NCI-H2171 (cell line): ENCODE measurements at places on chromosomes 6 and 20.

GRCh38 chr6:129440691-129441090, 269.3 kb downstream of the ARHGAP18 start:
- DNase-seq = no peak

- DNase-seq = no peak
Observed at GRCh38 chr6:167127785-167128531, 5.1 kb downstream of the CCR6 start.

DNA sequence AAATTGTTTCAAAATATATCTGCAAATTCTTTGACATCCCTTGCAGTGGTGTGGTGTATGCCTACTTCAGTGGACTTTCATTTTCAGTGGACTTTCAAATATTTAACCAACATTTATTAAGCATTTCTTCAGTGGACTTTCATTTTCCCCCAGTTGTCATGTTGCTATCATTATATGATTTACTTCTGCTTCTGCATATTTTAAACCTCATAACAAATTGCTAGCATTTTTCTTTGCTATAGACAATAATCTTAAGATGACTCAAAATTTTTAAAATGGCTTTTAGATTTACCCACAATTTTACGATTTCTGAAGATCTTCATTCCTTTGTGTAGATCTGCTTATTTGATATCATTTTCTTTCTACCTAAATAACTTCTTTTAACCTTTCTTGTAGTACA, 592.7 kb upstream of the SLC35B3 start:
- DNase-seq = no peak

DNA sequence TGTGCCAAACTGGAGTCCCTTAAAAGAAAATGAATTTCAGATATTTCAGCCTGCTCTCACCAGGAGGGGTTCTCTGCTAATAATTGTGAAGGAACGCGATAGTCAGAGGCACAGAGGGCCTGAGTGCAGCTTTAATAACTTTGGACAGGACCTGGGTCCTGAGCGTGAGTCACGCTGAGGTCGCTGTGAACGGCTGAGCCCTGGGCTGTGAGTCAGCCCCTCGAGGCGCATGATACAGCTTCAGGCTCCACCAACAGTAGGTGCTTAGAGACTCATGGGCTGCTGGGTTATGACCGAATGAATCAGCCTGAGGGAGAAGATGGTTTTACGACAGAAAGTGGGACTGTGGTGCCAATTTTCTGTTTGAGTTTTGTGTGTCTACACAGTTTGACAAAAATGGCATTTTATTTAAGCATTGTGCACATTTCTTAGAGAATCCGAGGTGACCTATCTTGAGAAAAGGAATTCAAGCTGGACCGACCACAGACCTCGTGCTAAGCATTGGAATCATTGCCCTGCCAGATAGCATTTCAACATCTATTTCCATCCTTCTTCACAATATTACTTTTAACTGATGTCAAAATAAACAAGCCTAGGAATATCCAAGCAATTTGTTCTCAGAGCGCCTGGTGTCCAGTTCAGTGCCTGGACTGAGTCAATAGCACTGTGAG, 183.0 kb downstream of the THBS2 start:
- no peak for DNase-seq

GRCh38 chr20:1934156-1934555, 38.9 kb downstream of the SIRPA start:
- DNase-seq = no peak

DNA sequence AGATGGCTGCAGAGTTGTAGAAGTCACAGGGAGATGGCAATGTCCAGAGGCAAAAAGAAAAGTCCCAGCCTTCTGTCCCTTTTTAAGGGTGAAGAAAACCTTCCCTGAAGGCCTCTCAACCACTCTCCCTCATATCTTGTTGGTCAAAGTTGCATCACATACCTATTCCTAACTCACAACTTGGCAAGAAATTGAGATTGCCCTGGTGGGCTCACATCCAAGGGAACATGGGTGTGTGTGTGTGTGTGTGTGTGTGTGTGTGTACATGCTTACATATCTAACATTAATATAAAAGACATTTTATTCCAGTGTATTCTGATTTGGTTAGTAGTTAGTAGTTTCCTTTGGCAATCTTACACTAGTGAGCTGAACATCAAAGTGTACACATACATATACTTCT, 144.3 kb upstream of the SALL4 start:
- DNase-seq = no peak

DNA sequence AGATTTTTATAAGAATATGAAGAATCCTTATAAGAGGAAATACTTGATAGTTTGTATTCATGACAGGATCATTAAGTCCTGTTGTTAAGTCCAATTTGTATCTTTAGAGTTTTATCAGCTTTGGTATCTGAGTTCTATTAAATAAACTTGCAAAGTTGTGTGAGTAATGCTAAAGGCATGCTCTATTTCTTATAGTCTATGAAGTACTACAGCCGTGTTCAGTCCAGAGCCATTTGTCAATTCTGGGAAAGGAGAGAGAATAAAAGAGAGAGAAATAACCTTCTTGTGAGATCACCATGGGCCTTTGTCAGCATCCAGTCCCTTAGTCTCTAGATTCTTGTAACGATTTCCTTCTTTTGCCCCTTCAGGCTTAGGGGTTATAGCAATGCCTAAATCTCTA, 181.2 kb upstream of the POU3F2 start:
- DNase-seq = no peak

GRCh38 chr6:78995946-78996345, 82.1 kb downstream of the PHIP start:
- DNase-seq = no peak

DNA sequence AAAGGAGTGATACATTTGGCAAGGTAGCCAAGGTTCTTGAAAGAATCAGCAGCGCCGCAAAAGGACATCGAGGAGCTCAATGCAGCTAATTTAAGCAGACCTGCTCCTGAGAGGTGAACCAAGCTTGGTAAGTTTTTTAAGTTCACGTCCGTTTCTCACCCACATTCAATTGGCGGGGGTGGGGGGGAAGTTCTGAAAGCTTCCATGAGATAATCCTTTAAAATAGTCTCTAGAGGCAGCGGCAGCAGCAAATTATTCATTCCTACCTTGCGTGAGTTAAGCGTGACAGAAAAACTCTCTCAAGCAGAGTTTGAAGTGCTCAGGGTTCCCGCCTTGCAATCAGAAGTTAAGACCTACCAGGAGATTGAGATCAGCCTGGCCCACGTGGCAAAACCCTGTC, 97.3 kb upstream of the NHSL1 start:
- no peak for DNase-seq

DNA sequence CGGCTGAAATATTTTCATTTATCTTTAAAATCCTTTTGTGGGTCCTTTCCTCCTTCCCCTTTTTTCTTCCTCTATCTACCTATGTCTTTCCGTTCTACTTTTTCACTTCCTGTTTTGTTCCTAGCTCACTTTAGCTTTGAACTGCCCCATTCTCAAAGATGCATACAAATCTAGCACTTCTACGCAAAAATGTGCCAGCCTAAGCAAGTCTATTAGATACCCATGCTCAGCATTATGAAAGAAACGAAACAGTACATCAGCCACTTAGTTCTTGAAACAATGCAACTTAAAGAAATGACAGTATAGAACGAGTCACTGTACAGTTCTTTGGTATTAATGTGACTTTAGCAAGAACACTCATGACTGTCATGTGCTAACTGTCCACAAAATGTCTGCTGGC, 47.3 kb upstream of the MARCKS start:
- DNase-seq = no peak

DNA sequence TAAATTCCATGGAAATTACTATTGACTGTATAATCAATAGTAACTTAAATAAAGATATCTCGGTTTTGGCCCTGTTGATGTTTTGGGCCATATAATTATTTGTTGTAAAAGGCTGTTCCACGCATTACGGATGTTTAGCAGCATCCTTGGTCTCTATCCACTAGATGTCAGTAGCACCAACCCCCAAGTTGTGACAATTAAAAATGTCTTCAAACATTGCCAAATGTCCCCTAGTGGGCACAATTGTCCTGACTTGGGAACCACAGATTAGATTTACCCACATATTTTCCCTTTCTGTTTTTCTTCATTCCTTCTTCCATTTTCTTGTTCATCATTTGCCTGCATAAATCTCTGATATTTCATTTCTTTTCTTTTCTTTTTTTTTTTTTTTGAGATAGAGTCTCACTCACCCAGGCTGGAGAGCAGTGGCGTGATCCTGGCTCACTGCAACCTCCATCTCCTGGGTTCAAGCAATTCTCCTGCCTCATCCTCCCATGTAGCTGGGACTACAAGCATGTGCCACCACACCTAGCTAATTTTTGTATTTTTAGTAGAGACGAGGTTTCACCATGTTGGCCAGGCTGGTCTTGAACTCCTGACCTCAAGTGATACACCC, 13.6 kb upstream of the WFDC8 start:
- DNase-seq = peak; percentile 28

- no peak for DNase-seq
Observed at GRCh38 chr6:44333273-44333919, 9.1 kb upstream of the SPATS1 start.

- no peak for DNase-seq
Observed at GRCh38 chr6:166903500-166903899, 52.9 kb downstream of the RNASET2 start.

DNA sequence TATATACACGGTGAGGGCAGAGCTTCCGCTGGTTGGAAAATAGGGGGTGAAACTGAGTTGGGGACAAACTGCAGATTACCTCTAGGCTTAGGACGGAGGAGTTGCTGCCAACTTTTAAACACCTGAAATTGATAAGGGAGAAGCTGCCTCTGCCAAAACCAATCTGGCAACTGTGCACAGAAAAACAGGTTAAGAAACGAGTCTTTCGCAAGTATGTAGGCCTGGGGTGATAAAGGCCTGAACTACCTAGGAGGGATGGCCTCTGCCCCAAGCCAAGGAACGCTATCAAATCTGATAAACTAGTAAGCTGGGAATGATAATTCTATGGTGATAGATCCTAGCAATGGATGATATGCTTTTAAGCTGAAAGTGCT, 149.9 kb upstream of the QKI start:
- no peak for DNase-seq

DNA sequence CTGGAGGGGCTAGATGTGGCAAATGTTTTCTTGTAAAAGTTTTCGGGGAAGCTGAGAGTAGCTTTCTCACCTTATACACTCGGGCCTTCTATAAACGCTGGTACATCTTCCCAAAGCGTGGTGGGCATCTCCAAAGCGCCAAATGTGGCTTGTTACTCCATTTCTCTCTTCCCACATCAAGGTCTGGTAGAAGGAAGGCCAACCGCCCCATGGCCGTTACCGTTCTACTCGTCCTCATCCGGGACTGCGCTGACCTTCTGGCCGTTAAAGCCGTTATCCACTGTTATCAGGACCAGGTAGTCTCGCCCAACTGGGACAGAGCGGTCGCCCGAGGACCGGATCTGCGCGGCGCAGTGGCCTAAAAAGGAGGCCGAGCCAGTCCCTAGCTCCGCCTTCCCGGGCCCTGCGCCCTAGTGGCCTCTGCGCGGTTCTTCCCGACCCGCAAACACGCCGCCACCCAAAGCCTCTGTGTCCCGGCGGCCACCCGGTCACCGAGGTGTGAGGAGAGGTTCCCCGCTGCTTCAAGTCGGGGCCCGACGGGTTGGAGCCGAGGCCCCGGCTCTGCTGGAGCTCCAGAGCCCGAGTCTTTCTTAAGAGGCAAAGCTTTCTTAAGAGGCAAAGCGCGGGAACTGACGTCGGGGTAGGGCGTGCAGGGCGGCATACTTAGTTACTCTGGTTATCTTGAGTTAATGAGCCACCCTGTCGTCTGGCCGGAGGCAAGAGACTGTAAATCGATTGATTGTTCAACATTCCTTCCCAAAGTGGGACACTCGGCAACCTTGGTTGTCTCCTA, 90.5 kb downstream of the GPX5 start:
- no peak for DNase-seq

- DNase-seq = no peak
Observed at GRCh38 chr20:23111307-23111943, 25.3 kb upstream of the CD93 start.
